Stimulated activated CD8-positive, alpha-beta memory T cell treated with anti-CD3 and anti-CD28 coated beads, Interleukin-2, amount 100 ng/mL, for 48 hours (primary cell): ENCODE measurements at places on chromosomes 7 and 10.

DNA sequence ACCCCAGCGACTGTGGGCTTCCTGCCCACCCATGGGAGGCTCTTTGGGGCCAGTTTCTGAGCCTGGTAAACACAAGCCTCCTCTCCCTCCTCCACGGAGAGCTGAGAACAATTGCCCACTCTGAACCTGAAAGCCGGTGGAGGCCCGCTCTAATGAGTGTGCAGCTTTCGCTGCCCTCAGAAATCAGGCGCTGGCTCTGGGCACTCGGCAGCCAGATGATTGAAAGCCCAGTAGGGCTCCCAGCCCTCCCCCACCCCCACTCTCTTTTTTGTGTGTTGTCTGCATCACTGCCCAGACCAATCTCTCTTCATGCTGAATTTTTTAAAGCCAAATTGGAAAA lies 438.9 kb downstream of the RPS24 start:
- DNase-seq, result no peak

DNA sequence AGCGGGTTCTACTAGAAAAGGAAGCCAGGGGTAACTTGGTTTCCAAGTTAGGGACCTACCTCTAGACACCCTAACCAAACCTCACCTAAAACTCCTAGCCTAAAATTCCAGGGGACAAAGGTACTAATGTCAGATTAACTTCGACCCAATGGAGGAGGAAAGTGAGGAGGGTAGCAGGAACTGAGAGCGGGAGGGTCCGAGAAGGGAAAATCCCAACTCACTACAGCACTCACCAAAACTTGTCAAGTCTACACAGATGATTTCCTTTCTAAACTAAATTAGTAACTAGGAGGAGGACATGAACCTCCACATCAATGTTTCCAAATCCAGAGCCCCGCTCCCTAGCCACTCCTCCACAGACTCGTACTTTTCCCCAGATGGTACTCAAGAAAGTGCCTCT lies 22.6 kb downstream of the CHCHD3 start:
- no peak for DNase-seq

DNA sequence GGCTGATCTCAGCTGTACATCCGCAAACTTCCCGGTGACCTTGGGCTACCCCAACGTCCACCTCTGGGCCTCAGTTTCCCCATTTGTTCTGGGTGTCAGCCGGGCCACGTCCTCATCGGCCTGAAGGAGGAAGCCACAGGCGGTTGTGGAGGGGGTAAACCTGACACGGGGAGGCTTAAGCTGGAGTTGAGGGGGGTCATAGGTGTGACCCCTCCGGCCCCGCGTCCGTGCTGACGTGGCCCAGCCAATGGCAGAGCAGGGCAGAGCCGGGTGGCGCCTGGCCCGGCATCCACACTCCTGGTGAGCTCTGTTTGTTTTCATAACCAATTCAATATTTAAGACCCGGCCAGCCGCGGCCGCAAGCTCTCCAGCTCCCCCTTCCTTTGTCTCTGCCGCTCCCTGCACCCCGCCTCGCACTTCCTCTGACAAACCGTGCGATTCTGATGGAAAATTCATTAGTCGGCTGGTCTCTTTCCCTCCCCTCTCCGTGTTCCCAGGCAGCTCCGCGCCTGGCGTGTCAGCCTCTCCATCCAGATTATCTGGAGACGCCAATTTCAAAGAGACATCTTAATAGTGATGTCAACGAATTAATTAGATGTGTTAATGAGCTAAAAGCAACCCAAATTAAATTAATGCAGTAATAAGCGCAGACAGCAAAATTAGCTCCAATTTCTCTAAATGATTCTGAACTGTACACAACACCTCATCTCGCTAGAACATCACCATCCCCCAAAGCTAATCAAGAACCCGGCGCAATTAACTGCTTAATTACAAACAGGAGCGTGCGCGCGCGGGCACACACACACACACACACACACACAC lies 55.4 kb downstream of the MICALL2 start:
- DNase-seq, result no peak

DNA sequence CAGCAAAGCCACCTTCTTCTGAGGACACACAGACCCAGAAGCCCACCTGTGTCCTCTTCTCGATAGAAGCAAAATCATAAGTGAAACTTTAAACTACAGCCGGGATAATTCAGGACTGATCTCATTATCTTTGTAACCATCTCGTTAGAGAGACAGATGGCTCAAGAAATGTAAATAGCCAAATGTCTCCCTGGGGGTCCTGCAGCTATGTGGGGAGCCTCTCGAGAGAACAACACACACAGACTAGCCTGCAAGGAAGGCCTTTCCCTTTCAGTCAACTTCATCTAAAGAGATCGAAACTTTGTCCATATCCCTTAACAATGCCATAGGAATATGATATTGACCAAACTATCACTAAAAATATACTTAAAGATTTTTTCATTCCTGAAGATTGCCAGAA lies 93.5 kb downstream of the VWC2 start:
- no peak for DNase-seq

DNA sequence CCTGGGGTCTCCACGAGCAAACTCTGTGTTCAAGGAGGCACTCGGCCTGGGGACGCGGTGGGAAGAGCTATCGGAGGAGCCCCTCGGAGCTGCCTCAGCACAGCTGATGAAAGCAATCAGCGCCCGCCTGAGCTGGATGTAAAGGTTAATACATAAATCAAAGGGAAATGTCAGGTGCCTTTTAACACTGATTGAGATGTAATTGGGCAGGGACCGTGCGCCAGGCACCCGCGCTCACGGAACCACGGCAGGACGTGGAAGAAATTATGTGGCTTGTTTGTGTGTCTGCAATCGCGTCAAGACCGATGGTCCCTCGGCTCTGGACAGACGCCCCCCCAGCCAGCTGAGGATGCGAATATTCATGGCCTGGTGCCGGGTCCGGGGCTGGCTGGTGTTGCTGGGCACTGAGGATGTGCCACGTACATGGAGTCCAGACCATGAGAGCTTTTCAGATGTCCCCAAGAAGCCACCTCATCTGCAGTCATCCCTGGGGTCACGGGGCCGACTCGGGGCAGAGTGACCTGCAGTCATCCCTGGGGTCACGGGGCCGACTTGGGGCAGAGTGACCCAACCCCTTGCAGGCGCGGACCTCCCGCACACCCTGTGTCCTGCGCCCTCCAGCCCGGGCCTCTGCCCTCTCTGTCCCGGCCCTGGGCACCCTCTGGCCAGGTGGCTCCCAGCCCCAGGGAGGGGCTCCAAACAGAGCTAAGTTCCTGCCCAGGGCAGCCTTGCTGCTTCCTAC lies 15.6 kb downstream of the FOXL3 start:
- no peak for DNase-seq

- DNase-seq, result no peak
Observed at GRCh38 chr7:149527414-149527813, 29.8 kb upstream of the ZNF746 start.

DNA sequence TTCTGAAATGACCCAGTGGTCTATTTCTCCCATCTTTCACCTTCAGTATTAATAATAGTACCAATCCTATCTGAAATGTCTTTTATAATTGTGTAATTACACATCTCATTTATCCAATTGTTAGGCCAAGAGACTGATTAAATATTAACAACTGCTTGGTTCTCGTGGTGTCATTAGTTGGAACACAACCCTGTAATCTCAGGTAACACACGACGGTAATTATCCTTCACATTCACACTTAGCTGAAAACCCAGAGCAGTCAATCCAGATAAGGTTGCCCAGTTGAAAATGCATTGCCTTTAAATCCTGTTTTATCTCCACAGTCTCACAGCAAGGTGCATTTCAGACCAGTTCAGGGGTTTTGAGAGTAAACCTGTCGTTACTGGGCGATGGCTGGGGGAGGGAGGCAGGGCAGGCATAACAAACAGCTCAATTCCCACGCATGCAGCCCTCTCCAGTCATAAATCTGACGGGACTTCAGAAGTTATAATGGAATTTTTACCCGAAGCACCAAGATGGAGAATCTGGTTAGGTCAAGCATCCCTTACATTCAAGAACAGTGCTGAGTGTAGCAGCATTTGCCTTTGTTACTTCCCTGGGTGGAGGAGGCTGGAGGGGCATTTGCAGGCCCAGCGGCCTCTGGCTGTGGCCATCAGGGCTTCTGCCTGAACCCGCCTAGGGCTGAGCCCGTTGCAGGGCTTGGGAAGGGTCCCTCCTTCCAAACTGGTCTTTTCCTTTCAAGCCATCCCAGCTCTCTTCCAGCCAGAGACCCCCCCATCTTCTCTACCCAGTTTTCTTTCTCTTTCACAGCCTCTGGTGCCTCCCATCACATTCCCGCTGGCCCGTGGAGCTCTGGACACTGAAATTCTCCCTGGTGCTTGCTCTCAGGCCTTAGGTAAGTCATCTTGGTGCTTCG lies 201.0 kb upstream of the LYZL2 start:
- DNase-seq, result no peak

DNA sequence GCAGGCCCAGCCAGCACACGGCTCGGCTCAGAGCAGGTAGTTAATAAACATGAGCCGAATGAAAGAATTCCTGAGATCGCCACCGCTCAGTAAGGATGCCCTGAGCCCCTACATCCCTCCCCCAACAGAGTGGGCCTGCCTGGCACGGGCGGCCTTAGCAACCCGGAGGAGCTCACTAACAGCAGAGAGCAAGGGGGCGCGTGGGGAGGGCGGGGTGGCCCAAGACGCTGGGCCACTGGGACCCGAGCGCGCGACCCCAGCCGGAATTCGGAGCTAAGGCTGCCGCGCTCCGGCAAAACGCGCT lies 403 bp upstream of the ENO4 start:
- no peak for DNase-seq

DNA sequence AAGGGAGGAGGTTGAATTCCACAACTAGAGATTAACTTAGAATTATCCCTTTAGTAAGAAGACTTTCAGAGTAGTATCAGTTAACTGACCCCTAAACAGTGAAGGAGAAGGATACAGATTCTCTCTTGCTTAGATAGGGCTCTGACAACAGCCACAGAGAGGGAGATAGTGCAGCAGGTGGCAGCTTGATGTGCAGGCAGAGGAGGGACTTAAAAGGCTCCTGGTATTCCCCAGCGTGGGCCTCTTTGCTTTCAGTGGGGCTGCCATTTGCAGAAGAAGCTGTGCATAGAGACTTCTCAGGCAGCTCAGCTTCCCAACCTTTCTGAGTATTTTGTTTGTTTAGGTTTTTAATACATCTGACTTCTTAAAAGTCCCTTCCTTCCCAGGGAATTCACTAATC lies 16.0 kb downstream of the FZD1 start:
- DNase-seq, result no peak

DNA sequence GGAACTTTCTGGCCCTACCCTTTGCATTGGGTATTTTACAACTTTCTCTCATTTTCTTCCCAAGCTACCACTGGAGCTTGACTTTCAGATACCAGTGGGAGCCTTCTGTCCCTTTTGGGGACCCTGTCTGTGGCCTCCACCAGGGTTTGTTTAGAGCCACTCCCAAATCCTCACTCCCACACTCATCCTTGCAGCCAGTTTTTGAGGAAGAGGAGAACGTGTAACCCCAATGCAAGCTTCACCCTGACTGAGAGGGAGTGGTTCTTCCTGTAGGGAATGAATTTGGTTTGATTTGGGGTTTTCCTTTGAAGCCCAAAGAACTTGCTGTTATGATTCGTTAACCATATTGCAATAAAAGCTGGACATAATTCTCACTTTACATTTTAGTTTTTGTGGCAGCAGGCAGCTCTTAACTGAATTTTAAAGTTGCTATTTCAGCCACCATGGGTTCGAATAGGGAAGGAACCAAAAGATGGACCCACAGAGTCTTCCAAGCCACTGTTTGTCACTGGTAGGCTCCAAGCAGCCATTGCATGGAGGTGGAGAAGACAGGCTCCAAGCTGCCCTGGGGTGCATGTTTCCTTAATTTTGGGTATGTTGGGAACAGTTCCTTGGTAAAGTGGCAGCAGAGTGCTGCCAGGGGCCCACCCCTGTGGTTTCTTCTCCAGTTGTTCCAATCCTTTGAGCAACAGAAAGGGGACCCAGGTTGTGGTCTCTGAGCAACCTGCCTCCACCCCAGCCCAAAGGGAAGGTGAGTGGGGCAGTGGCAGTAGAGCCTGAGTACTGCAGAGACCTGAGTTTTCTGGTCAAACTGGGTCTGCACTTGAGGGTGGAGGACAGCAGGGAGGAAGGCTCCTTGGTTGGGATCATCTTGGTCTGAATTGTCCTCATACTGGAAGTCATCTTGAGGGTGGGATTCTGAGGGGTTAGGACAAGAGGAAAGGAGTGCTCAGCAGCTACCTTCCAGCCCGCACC lies 5.1 kb downstream of the EVX1 start:
- no peak for DNase-seq

- no peak for DNase-seq
Observed at GRCh38 chr7:133812877-133813276, 314.3 kb upstream of the LRGUK start.

DNA sequence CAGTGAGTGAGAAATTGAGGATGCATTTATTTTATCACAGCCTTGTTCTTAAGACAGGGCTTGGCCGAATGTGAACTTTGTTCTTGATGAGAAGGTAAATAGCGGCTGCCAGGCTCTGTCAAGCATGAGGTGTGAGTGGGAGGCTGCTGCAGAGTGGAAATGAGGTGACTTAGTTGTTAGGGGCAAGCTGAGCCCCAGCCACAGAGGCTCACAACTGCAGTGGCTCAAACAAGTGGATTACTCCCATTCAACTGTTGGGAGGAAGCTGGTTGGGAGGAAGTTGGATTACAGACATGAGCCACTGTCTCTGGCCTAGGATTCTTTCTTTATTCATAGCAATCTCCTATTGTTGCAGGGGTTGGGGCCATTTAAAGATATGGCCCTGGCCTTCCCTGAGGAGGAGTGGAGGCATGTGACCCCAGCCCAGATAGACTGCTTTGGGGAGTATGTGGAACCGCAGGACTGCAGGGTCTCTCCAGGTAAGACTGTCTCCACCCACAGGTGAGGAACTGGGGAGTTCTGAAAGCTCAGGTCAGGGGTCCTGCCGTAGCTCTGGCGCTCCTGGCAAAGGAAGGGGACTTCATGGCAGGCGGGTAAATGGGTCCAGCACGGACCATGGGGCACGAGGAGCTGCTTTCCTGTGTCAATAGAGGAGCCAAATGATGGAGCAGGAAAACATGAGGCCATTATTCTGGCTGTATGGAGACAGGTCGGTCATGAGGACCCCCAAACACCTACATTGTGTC lies 7.1 kb downstream of the ZSCAN25 start:
- DNase-seq, result peak; percentile 28

- DNase-seq, result no peak
Observed at GRCh38 chr7:150435390-150436073, 14.9 kb upstream of the GIMAP8 start.

DNA sequence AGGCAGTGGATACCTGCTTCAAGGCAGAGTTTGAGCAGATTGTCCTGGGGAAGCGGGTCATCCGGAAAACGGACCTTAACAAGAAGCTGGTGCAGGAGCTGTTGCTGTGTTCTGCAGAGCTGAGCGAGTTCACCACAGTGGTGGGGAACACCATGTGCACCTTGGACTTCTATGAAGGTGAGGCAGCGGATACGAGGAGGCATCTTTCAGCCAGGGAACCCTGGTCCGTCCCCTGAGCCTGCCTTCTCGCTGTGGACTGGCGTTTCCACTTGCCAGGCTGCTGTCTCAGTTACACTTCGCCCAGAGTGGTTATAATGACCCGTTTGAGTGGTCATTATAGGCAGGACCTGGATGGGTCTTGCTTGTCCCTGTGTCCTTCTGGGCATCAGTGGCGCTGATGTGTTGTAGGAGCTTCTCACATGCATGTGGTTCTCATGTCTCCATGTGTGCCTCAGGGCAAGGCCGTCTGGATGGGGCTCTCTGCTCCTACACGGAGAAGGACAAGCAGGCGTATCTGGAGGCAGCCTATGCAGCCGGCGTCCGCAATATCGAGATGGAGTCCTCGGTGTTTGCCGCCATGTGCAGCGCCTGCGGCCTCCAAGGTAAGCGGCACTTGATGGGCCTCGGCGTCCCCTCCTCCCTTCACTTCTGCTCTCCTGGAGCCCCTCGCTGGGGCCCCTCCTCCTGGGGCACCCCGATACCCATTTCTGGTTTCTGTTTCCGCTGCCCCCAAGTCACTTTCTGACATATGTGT lies 18.0 kb downstream of the UPP1 start:
- DNase-seq, result no peak

GRCh38 chr10:63318491-63318890 lies 147.3 kb downstream of the JMJD1C start:
- DNase-seq, result no peak
